Stimulated activated effector memory CD8-positive, alpha-beta T cell treated with anti-CD3 and anti-CD28 coated beads, Interleukin-12 subunit alpha, Interleukin-12 subunit beta, amount 100 ng/mL, for 72 hours (primary cell): ENCODE measurements at places on chromosomes 5 and 9.

- peak; percentile 56 for DNase-seq
Observed at GRCh38 chr5:177086654-177087397, at the start of gene FGFR4. FGFR4 (plus strand) TSS chr5:177086915; CDS start chr5:177089603, 2,688 bp downstream.

GRCh38 chr5:135883441-135883840, 12.2 kb downstream of the IL9 start:
- no peak for DNase-seq

DNA sequence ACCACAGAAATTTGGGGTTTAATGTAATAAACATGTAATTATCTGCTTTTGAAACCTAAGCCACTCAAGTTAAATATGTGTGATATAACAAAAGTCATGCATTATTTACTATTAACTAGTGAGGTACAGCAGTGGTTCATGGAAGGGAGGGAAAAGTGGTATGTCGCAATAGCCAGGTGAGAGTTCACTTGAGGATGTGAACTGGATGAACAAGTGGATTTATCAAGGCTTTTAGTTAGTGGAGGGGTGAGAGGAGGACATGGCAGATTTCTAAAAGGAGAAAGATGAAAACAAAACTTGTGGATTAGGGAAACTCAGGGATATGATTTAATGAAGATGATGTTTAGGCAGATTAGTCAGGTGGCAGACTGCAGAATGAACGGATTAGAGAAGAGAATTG, 141.3 kb upstream of the NFIB start:
- no peak for DNase-seq

- no peak for DNase-seq
Observed at GRCh38 chr5:110977915-110978314, 93.6 kb upstream of the TSLP start.

DNA sequence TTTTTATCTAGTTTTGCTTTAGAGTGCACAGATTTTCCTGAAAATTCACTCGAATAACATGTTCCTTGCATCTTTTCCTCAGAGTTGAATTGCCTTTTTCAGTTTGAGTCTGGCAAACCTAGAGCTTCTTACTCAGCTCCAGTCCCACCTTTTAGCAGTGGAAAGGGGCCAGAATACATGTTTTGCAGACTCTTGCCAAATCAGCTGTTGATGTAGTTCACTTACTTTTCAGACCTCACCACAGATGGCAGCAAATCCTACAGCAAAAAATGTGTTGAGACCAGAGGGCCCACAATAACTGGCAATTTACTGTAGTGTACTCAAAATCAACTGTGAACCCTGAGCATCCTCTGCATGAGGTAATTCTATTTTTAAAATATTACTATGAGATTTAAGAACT, 545.2 kb upstream of the ACO1 start:
- no peak for DNase-seq

GRCh38 chr5:116575326-116576052, 866 bp upstream of the SEMA6A start:
- no peak for DNase-seq

DNA sequence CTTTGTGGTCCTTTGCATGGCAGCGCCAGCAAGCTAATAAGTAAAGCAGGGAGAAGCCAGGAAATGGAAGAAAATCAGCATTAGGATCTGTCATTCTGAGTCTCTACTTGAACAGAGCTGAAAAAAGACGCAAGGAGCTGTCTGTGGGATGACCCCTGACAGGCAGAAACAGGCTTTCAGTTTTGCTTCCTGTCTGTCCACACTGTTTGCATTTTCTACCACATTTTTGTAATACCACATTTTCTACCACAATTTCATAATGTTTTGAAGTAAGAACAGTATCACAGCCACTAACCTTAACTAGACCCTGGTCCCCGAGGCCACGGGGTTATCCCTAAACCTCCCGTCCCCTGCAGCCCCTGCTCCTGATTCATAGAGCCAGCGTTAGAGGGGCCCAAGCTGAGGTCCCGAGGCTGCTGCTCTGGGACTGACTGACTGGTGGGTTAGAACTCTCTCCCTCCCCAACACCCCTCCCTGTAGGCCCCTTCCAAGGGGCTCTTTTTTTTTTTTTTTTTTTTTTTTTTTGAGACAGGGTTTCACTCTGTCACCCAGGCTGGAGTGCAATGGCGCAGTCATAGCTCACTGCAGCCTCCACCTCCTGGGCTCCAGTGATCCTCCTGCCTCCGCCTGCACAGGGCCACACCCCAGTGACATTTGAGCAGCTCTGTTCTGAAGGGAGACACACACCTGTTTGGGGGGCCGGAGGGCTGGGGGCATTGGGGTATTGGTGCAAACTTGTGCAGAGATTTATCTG, 4.0 kb upstream of the CLIC3 start:
- no peak for DNase-seq

- no peak for DNase-seq
Observed at GRCh38 chr9:68953771-68954170, 60.1 kb downstream of the PRKACG start.

GRCh38 chr5:32828492-32828891, 117.4 kb downstream of the NPR3 start:
- DNase-seq: no peak

DNA sequence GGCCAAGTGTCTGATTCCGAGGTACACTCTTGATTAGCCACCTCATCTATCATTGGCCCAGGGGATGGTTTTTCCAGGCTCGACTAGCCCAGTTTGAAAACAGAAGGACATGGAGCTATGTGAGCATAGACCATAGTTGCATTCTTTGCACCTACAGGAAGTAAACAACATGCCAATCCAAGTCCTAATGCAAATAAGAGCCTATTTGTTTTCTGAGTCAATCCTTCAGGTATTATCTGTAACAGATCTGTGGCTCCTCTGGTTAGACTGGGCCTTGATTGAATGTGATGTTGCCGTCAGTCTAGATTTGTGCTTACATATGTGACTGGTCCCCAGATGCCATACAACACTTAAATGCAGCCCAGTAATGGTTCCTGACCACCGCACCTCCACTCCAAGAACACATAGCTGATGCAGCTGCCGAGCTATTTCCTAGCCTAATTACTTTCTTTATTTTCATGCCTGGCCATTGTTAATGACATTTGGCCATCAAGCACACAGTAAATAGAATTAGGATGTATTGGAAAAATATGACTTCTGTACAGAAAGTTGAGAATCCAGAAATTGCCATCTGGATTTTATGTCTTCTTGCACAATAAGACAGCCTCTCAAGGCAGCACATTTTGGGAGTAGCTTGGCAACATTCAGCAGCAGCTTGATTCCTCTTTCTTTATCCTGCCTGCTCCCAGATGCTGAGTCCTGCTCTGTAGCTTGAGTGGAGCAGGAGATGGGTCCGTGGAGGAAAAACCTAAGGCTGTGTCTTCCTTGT, 29.5 kb upstream of the ARHGAP26 start:
- no peak for DNase-seq

DNA sequence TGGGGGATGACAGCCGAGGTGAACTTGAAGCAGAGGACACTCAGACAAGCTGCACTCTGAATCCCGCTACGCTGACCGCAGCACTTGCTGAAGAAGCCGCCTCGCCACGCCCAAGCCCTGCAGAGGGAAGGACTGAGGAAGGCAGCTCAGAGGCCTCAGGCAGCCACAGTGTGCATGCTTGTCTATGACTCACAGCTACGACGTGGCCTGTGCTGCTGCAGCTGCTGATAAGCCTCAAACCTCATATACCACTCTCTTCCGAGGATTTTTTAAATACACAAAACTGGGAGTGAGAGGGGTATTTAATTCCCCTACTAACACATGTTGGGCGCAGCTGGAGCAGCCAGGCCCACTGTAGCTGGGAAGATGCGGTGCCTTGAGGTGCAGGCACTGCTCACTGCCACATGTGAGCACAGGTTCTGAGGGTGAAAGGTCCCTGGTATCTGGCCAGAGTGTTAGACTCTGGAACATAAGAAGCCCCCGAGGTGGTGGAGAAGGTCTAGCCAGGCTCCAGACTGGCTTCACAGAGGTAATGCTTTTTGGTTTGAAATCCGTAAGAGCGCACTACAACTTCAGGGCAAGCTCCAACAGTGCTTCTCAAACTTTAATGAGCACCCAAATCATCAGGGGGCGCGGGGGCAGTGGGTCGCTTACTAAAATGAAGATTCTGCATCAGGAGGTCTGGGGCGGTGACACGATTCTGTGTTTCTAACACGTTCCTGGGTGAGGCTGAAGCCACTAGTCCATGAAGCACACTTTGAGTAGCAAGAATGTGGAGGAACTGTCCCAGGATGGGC, 196.8 kb downstream of the AUH start:
- peak; percentile 62 for DNase-seq

DNA sequence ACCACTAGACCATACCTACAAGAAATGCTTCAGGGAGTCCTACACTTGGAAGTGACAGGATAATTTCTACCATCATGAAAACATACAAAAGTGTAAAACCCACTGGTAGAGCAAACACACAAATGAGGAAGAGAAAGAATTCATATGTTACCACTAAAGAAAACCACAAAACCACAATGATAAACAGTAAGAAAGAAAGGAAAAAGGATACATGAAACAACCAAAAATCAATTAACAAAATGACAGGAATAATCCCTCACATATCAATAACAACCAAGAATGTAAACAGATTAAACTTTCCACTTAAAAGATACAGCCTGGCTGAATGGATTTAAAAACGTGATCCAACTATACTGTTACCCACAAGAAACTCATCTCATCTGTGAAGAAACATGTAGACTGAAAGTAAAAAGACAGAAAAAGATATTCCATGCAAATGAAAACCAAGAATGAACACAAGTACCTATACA, 83.4 kb downstream of the LPAR1 start:
- no peak for DNase-seq

DNA sequence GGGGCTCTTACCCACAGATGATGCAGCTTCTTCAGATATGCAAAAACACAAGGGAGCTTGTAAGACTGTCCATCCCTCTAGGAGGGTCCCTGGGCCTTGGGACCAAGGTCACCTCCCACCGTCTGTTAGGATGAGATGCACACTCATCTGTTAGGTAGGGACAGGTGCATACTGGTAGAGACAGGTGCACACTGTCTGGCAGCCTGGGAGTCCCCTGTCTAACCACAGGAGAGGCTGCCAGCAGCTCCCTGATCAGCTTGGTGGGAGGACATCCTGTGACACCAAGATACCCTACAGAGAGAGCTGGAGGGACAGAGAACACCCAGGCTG, 13.2 kb downstream of the TSPAN17 start:
- DNase-seq: no peak

GRCh38 chr5:178247481-178248456, 15.2 kb upstream of the PHYKPL start:
- DNase-seq: no peak

DNA sequence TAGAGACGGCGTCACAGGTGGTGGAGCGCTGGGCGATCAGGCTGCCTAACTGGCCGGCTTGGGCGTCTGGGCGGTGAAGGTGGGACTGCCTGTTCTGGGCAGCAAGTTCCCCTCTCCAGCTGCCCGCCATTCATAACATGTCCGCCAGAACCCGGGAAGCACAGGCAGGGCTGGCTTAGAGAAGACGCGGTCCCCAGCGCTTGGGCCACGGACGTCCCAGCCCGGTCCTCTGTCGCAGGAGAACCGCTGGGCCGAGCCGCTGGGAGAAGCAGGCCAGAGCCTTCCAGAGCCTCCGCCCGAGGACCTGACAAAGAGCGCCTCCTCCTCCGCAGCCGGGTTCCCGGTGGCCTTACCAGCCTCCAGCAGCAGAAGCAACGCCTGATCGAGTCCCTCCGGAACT, 15.2 kb upstream of the HAND1 start:
- no peak for DNase-seq

- DNase-seq: no peak
Observed at GRCh38 chr5:134479839-134480238, 45.6 kb upstream of the JADE2 start.

DNA sequence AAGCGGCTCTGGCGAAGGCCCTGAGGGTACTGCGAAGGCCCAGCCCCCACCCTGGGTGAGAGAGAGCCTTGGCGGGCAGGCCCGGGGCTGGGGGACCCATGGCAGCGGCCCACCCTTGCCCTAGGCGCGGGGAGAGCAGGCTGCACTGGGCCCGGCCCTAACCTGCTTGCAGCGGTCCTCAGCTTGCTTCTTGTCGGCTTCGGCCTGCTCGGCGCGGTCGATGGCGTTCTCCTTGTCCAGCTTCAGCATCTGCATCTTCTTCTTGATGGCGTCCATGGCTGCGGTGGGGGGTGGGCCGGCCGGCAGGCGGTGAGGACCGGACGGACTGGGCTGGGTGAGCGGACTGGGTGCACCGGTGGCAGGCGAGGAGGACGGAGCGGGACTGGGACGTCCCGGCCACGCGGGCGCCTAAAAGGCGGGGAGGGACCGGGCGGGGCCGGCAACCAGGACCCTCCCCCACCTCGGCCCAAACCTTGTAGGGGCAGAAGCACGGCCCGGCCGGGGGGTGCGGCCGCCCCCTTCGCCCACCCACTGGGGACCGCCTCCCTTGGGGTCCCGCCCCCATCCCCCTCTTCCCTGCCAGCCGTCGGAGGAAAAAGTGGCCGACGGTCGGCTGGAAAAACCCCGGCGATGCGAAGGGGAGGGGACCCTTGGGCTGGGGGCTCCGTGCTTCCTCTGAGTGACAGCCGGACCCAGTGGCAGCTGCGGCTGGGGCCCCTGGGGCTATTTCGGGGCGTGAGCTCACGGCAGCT, at the start of gene TPM2:
TSS of gene TPM2 (minus strand) at position 384 of the 752 bp plus-strand sequence. CDS start at position 276, 108 bp downstream.
- no peak for DNase-seq

DNA sequence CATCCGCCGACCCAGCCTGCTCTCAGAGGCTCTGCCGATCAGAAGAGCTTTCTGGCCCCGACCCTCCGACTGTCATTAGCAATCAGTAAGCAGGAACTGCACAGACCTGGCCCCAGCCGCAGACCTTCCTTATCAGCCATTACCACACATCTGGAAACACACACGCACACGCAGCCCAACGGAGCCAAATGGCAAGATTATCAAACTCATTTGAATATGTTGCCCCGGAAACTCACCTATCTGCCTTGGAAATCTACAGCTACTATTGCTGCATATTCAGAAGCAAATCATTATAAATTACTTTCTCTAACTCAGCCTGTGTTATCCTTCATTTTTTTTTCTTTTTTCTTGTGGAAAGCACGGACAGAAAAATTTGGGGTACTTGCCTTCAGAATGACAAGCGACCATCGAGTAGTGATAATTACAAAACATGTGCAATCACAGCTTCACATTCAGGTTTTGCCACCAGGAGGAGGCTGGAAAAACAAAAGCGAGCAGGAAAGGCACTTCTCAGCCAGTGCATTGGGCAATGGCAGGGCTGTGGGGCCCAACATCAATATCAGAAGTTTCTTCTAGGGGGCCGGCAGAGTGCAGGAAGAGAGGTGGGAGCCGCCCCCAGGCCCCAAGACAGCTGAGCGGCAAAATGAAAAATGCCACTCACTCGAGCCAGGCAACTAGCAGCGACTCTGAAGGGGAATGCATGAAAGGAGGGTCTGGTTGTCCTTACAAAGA, 122.3 kb downstream of the VAV2 start:
- DNase-seq: no peak

GRCh38 chr5:96538808-96539250, 105.8 kb upstream of the PCSK1 start:
- no peak for DNase-seq

DNA sequence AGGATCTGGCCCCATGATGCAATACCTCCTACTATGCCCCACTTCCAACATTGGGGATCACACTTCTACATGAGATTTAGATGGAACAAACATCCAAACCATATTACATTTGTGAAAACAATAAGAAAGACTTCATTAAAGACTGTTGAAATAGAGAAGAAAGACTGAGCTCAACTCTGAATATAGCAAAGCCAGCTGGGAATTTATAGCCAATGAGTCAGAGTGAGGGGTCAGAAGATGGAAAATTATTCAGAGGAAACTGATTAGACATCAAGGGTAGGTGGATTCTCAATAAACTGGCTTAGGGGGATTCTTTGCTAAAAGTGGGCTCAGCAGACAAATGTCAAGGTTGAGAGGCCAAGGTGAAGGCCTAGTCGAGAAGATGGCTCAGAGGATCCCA, 25.6 kb downstream of the BTF3 start:
- DNase-seq: no peak

- DNase-seq: peak; percentile 32
Observed at GRCh38 chr5:6572825-6573380, 59.9 kb downstream of the NSUN2 start.
